ENCODE measurements at places on chromosomes 16 and 17.

- no peak for DNase-seq
These were observed 9.2 kb downstream of the MAPK8IP3 start for GRCh38 chr16:1715220-1715619.

DNA sequence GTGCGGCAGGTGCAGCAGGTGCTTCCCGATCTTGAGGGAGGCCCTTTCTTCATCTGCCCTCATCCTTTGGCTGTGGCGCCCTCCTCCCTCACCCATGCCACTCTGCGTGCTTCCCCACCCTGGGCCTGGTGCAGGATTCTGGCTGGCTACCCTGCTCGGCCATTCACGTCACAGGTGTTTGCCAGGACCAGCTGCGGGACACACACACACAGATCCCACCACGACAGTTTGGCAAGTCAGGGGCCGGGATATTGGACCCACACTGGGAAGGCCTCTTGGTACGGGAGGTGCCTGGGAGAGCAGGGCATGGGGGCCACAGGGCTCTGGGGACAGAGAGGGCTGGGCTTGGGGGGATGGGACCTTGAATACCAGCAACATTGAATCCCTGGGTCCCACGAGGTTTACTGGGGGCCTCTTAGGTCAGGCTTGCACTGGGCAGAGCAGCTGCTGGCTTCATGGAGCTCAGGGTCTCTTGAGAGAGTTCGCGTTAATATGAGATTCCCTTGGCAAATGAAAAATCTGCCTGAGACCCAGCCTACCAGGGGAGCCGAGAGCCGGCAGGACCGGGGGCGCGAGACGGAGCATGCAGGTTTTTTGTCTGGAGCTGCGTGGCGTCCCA is 15.1 kb downstream of the ADCY7 start:
- DNase-seq, result no peak

DNA sequence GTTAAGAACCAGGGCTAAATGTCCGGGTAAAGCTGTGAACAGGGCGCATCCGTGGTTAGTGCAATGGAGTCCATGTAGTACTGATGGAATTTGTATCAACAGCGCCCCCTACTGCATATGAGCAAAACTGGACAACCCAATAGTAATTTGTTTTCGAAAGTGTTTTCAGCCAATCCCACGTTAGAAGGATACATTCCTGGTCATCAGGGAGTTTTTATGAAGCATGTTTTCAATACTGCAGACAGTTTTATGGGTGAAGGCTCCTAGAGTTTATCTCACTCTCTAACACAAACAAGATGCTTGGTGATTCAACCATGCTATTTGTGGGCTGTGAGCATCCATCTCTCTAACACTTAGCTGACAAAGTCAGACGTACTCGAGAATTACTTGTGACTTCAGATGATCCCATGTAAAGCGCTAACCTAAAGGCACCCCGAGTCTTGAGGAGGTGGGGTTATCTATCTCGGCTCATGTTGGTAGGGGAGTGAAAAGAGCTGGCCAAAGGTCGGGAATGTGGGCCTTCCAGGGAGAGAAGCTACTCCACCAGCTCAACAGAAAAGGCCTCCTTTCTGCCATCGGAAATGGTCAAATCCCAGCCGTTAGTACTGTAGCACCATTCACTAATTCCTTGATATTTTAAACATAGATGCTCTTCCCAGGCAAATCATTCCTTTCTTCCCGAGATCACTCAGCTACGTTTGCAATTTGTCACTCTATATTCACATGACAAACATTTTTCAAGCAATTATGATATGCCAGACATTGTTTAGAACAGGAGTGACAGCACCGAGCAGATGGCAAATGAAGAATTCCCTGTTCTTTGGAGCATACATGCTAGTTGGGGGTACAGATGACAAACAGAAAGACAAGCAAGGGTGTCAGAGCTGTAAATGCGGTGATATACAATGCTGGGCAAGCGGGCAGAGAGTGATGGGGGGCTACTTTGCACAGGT is 46.9 kb upstream of the HNF1B start:
- DNase-seq, result peak; percentile 67

DNA sequence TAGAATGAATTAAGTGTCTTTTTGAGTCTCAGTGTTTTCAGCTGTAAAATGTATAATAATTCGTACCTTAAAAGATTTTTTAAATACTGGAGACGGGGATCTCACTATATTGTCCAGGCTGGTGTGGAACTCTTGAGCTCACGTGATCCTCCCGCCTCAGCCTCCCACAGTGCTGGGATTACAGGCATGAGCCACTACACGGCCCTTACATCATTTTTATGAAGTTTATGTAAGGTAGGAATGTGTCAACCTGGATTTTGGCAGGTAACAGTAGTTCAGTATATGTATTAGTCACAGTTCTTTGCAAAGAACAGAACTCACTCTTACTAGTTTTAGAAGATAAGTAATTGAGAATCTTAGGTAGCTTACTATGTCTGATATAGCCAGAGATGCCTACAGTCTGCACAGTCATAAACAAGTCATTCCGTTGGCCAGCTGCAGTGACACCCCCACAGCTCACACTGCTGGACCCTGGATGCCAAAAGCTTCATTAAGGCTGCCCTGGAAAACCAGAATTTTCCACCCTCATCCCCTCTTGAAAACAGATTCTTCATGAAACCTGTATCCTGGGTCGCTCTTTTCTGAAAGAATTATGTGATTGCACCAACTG is 583 bp upstream of the COX6A2 start:
- no peak for DNase-seq

- no peak for DNase-seq
These were observed 5.6 kb downstream of the SLC38A8 start for GRCh38 chr16:84036982-84037425.

Data from K562 (cell line).